T-helper 2 cell treated with Interferon-gamma antibody and Interleukin-4, amounts not matched to agents 5 μg/mL and 100 μg/mL, for 36 hours (primary cell): ENCODE measurements at places on chromosomes 16 and 17.

DNA sequence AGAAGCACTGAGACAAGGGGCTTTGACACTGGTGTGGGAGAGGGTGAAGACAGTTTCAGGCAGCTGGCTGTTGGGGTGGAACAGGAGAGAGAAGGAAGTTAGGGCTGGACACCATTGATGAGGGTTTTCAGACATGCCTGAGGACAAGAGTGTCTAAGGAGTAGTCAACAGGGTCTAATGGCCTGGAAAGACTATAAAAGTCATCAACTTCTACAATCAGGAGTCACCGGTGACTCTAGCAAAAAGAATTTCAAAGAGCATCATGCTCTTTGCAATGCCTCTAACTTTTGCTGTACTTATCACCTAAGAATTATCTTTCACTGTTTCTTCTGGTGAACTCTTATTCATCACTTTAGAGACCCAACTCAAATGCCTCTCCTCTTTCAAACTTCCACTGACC lies 213.9 kb downstream of the C16orf78 start:
- no peak for DNase-seq

- DNase-seq: no peak
Measured at GRCh38 chr16:89831810-89832328, 3.6 kb downstream of the SPIRE2 start.

DNA sequence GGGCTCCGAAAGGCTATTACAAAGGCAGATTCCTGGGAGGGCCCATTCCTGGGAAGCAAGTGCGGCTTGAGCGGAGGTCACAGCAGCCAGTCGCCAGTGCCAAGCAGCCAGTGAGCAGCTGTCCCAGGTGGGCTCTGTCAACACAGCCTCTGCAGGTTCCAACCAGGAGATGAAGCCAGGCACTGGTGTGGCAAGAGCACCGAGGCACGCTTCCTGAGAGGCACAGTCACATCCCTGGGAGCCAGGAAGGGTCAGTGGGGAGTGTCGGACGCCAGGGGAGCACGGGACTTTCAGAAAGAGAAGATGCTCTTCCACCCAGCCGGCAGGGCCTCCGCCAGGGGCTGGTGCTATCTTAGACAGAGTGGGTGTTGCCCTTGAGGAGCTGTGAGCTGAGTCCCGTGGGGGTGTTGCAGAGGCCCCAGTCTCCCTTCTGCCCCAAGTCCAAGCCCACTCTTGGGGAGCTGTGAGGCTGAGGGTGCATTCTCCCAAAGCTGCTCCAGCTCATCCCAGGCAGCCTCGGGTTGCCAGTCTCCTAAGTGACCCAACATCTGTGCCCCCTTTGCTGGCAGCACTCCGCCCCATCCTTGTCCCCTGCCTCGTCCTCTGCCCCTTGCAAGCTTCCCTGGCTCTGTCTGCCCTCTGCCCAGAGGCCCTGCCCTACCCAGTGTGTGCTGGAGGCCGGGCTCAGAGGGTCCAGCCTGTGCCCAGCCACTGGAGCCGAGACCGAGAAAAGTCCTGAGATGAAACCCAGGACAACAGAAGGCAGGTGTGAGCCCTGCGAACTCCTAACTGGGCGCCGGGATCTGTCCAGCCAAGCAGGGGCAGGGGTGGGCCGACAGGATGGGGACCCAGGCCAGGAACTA lies 6.6 kb downstream of the UBALD1 start:
- DNase-seq: no peak

DNA sequence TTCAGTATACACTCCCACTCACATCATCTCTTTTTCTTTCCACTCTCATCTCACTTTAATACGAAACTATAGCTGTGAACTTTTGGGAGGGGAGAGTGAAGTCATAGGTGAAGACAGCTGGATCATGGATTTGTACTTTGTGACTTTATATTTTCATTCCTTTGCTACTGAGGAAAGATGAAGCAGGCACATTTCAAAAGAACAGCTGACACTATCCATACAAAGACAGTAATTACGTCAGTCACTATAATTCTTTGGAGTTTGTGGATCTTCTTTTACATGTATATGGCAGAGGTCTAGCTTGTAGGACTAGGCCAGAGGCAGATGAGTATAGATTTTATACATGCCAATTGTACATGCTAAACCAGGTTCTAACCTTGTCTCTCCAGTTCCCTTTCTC lies 346.3 kb downstream of the BCAS3 start:
- DNase-seq: no peak

GRCh38 chr17:76558198-76559095 lies 18.6 kb downstream of the PRCD start:
- no peak for DNase-seq

DNA sequence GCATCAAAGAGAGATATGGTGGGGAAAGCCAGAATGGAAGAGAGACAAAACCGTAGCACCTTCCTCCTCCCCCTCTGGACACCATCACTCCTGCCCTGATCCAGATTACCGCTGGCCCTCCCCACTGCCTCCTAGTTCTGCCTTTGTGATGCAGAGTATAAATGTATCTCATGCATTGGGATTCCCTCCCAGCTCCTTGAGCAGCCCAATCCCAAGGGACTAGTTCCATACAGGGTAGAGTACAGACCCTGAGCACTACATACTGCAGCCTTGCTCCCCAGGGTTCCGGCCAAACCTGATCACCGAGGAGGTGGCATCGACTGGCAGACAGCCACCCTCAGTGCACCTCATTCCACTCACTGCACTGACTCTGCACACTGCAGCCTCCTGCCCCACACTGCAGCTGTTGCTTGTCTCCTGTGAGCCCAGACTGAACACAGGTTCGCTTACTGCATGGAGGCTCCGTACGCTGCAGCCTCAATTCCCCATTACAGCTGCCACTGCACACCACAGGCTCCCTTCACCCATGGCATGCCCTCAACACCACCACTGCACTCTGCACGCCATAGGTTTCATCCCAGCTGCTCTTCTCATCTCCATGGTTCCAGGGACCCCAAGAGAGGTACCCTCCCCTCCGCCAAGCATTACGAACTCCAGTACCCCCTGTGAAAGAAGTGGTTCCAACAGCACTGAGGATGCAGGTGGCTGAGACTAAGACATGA lies 1.7 kb upstream of the THRA start:
- no peak for DNase-seq

DNA sequence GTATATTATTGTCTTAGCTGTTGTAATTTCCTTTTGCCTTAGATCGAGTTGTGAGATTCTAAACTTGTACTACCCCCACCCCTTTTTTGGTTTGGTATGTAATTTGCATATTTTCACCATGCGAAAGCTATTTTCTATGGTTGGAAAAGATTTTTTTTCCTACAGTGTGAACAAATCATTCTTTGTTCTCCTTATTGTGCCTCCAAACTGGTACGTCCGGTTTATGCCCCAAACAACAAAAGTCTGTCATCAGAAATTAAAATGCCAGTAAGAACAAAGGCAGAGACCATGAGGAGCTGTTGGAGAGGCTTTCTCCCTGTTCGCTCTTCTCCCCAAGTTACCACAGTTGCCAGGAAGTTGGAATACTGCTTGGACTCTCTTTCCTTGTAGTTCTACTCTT lies 66.1 kb downstream of the BCAS3 start:
- no peak for DNase-seq

DNA sequence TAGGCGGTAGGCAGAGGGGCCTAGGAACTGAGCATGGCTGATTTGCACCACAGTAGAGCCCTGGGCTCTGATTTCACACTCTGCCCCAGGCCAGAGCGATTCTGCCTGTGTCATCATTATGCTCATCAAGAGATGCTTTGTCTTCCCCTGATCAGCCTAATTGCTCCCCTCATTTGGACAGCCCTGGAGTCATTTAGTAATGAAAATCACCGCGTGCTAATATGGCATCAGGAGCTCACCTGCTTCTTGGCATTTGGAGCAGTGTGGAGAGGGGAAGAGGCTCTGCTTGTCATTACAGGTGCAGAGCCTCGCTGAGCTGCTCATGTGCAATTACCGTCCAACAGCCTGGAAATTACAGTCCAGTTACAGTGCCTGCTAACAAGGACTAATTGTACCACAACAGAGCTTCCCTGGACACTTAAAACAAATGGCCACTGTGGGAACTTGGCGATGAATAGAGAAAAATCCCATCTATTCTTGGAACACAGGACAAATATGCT lies 157.1 kb upstream of the WSCD1 start:
- DNase-seq: no peak
